ENCODE measurements at places on chromosomes 5 and 9. TPM values are rescaled to one million over a fixed set of nuclear protein-coding genes. Genes with fewer than 3 reads are reported as not detected.

DNA sequence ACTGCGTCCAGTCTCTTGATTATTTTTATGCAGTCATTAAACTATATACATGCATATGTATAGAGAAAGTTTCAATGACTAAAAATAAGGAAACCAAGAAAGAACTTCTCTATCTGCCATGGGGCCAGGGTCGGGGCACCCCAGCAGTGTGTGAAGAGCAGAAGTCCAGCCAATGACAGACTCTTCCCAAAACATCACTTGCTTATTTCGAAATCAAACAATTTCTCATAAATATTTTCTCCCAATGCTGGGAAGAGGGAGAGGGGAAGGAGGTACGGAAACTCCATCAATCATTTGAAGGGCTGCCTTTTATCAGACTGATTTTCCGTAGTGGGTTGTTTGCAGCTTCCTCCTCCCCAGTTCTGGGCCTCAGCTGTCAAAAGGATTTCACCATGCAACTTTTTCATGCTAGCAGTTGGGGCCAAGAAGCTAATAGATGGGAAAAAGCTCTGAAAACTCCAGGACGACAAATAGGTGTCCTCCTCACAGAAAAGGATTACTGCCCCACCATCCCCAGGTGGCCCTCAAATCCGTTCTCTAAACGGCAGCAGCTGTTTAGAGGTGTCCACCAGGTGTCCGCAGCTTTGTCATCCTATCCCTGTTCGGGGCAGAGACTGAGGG is 617 bp upstream of the FPGS start:
- DNase-seq: peak; percentile 69
- peaks cover 36% of the 10 kb centered on the region for H3K4me1 ChIP-seq
- H3K27ac ChIP-seq: peak overlapping the region; percentile 93
- H3K4me3 ChIP-seq: peak overlapping the region; percentile 56

- H3K27me3 ChIP-seq: no peaks in the 10 kb centered on the region
- H3K4me1 ChIP-seq: no peaks in the 10 kb centered on the region
- H3K4me3 ChIP-seq: no peak overlapping the region
- H3K27ac ChIP-seq: no peak overlapping the region
- DNase-seq: no peak
Measured at GRCh38 chr5:77454123-77454522, 38.0 kb downstream of the WDR41 start.

Gene ARID3C
- total RNA-seq: not detected

DNA sequence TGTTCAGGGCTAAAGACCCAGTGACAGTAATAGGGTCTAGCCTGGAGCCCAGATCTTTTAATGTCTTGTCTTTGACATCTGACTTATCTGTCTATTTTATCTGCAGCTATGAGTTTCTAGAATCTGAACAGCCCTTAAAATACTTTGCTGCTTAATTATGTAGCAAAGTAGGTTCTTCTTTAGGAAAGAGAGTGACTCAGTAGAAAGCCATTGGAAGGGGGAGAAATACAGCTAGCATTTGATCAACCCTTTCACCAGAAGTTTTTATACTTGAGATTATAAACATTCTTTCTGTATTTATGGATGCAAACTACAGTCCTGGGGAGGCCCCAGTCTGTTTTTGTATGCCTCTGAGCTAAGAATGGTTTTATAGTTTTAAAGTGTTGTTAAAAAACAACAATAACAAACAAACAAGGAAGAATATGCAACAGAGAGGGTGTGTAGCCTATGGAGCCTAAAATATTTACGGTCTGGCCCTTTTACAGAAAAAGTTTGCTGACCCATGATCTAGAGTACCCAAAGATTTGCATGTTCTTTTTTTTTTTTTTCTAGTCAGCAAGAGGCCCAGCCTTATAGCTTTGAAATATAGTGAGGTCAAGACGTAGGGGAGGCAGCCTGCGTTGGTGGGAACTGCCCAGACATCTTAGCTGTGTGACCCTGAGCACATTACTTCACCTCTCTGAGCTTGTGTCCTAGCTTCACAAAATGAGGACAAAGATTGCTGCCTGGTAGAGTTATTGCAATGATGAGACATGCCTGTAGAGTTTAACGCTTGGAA is 9.7 kb downstream of the GSN start:
- peaks cover 100% of the 10 kb centered on the region for H3K4me1 ChIP-seq
- H3K27me3 ChIP-seq: no peaks in the 10 kb centered on the region
- DNase-seq: no peak
- H3K27ac ChIP-seq: peak overlapping the region; percentile 93
- no peak overlapping the region for H3K4me3 ChIP-seq
- no peaks in the 10 kb centered on the region for H3K36me3 ChIP-seq

DNA sequence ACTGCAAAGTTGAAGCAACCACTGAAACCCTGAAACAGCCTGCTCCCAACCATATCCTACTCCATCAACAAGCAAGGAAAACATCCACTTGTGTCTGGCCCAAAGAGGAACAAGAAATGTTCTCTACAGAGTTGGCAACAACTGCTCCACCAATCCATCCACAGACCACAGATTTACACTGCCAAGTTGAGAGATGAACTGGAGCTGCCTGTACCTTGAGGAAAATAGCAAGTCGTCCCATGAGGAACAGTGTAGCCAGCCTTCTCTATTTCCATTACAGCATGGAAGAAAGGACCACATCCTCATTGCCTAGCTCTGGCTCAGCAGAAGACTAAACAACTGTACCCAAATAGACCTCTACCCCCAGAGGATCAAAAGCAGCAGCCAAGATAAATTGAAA is 60.4 kb downstream of the DEPDC1B start:
- H3K27ac ChIP-seq: no peak overlapping the region
- H3K4me1 ChIP-seq: no peaks in the 10 kb centered on the region
- H3K4me3 ChIP-seq: no peak overlapping the region
- H3K27me3 ChIP-seq: no peaks in the 10 kb centered on the region
- DNase-seq: no peak

Gene HAUS6
- total RNA-seq: 27.2 TPM

Gene LYRM7
- 1.3 TPM for total RNA-seq

DNA sequence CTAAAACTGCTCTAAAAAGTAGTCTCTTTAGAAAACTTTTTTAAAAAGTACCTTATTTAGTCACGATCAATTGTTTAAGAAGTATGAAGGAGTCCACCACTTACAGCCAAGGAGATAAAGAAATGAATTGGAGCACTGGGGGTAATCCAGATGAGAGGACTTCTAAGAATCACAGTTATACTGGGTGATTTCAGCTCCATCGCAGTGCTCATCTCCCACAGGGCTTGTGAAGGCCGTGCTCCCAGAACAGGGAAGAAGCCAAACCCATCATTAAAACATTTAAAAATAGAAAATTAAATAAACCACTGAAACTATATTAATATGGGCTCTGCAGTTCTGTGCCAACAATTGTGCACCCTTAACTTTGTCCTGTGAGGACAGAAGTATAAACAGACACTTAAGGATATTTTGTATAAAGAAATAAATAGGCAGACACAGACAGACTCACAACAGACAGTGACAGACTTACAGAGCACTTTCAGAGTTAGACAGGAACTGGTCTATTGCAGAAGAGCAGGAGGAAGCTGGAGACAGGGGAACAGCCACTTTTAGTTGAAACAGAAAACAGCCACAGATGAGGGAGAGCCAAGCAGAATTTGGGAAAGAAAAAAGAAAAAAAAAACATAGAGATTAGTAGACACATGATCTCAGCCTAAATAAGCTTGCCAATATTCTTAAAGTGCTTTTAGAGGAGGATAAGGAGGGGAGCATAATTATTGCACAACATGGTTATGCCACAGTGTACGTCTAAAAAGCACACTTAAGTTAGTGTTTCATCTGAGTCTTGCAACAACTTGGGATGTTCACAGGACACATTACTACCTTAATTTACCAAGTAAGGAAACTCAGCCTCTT is 81.8 kb downstream of the FBXO38 start:
- peaks cover 9% of the 10 kb centered on the region for H3K4me1 ChIP-seq
- no peak for DNase-seq
- no peaks in the 10 kb centered on the region for H3K36me3 ChIP-seq
- peak overlapping the region; percentile 21 for H3K27ac ChIP-seq
- no peak overlapping the region for H3K4me3 ChIP-seq

GRCh38 chr5:74075501-74076484 is 449.8 kb downstream of the ARHGEF28 start:
- H3K36me3 ChIP-seq: no peaks in the 10 kb centered on the region
- H3K27me3 ChIP-seq: no peaks in the 10 kb centered on the region
- H3K27ac ChIP-seq: no peak overlapping the region
- no peak for DNase-seq

Gene STARD4
- 24.1 TPM for total RNA-seq

Gene ZNF169
- total RNA-seq: 13.2 TPM

Gene CAMK4
- 17.6 TPM for total RNA-seq

- no peak overlapping the region for H3K27ac ChIP-seq
- no peaks in the 10 kb centered on the region for H3K27me3 ChIP-seq
- H3K4me3 ChIP-seq: no peak overlapping the region
- DNase-seq: no peak
- no peaks in the 10 kb centered on the region for H3K4me1 ChIP-seq
Measured at GRCh38 chr5:3230941-3231340, 364.7 kb upstream of the IRX1 start.

DNA sequence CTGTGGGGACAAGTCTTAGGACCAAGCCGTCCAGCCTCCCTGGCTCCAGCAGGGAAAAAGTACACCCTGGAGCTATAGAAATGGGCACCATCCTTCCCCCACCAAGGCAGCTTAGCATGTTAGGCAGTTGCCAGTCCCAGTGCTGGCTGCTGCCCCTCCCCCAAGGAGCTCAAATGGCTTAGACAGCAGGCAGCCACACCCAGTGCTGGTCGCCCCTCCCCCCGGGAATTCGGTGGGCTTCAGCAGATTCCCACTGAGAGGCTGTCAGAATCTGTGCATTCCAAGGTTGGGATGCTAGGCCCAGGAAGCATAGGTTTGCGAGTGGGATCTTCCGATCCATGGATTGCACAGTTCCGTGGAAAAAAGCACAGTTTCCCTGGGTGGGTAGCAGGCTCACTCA is 105.2 kb upstream of the ITGA1 start:
- no peak for DNase-seq
- H3K4me3 ChIP-seq: no peak overlapping the region
- H3K27ac ChIP-seq: no peak overlapping the region

DNA sequence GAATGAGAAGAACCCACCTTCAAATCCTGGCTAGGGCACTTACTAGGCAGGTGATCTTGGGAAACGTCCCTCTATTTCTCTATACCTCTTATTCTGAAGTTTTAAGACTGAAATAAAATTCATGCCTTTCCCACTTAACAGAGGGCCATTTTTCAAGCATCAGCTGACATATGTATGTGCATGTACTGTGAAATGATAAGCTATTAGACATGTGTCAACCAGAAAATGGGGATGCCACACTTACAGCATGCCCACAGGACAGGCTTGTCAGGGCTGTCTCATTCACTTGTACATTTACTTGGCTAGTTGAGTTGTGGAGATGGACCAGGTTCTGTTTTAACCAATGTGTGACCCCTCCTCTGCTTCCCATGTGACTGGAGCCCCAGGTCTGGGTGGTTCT is 78.5 kb downstream of the C9orf152 start:
- H3K27me3 ChIP-seq: no peaks in the 10 kb centered on the region
- DNase-seq: no peak
- H3K27ac ChIP-seq: peak overlapping the region; percentile 89

Gene CCDC183
- total RNA-seq: 1.2 TPM

GRCh38 chr9:13750061-13750460 is 470.6 kb upstream of the MPDZ start:
- no peaks in the 10 kb centered on the region for H3K27me3 ChIP-seq
- no peak for DNase-seq
- H3K27ac ChIP-seq: no peak overlapping the region
- H3K36me3 ChIP-seq: no peaks in the 10 kb centered on the region
- H3K4me3 ChIP-seq: no peak overlapping the region

Gene TMEM174
- not detected for total RNA-seq

DNA sequence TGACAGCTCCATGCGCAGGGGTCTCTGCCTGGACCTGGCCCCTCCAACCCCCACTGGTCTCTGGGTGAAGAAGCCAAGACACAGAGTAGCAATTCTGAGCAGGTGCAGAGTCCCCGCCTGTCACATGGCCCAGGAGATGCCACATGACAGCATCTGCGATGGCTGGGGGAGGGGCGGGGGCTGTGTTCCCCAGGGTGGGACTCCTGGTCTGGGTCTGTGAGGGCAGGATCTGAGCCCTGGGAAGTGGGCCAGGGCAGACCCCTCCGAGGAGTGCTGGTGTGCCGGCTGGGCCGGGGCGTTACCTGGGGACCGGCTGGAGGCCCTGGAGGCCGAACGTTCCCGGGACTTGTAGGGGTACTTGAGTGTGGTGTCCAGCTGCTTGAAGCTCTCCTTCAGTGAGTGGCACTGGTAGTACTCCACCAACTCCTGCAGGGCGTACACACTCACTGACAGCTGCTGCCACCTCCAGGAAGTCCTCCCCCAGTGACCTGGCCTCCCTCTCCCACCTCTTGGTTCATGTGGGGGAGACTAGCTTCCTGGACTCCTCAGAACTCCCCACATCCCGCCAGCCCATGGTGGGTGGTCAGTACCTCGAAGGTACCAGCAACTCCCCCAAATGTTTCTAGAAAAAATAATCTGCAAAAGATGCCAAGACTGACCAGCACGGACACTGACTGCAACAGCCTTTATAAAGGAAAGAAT is 32.1 kb upstream of the SARDH start:
- H3K27me3 ChIP-seq: no peaks in the 10 kb centered on the region
- H3K4me1 ChIP-seq: no peaks in the 10 kb centered on the region
- peak; percentile 22 for DNase-seq
- H3K27ac ChIP-seq: no peak overlapping the region
- peaks cover 93% of the 10 kb centered on the region for H3K36me3 ChIP-seq
- no peak overlapping the region for H3K4me3 ChIP-seq

Gene SLC46A2
- total RNA-seq: not detected

- H3K4me1 ChIP-seq: peaks cover 25% of the 10 kb centered on the region
- H3K36me3 ChIP-seq: peaks cover 7% of the 10 kb centered on the region
- no peak overlapping the region for H3K4me3 ChIP-seq
- H3K27ac ChIP-seq: no peak overlapping the region
- DNase-seq: no peak
Measured at GRCh38 chr5:141951332-141951781, 6.6 kb downstream of the PCDH12 start.

Gene SLC34A3
- total RNA-seq: not detected

- H3K36me3 ChIP-seq: no peaks in the 10 kb centered on the region
- no peak overlapping the region for H3K4me3 ChIP-seq
- no peaks in the 10 kb centered on the region for H3K27me3 ChIP-seq
- no peak overlapping the region for H3K27ac ChIP-seq
- DNase-seq: no peak
- H3K4me1 ChIP-seq: peaks cover 38% of the 10 kb centered on the region
Measured at GRCh38 chr5:151251001-151251551, 1.9 kb upstream of the GM2A start.

Gene PCDHA12
- not detected for total RNA-seq

GRCh38 chr9:110029429-110029955 is 178.5 kb downstream of the C9orf152 start:
- no peaks in the 10 kb centered on the region for H3K36me3 ChIP-seq
- H3K27ac ChIP-seq: peak overlapping the region; percentile 60
- no peak overlapping the region for H3K4me3 ChIP-seq
- no peaks in the 10 kb centered on the region for H3K27me3 ChIP-seq

- H3K4me1 ChIP-seq: peaks cover 9% of the 10 kb centered on the region
- DNase-seq: no peak
- no peaks in the 10 kb centered on the region for H3K36me3 ChIP-seq
- H3K4me3 ChIP-seq: no peak overlapping the region
- H3K27me3 ChIP-seq: no peaks in the 10 kb centered on the region
Measured at GRCh38 chr5:64181440-64181839, 15.8 kb downstream of the RNF180 start.
